Neuronal stem cell (in vitro differentiated cells): ENCODE measurements at places on chromosomes 2 and 18.

DNA sequence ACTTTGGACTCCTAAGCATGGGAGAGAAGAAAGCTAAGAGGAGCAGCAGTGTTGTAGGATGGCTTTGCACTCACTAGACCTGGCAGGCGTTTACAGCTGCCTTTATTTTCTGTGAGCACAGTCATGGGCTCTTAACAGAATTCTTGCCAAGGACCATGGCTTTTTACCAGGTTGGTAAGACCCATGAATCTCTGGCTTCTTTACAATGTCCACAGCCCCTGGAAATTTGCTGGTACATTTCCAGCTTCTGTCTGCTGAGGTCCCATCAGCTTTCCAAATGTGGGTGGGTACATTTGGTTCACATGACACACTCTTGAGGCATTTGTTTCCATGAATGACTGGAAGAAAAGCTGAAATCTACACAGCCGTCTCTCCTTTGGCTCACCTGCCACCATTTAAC lies 162.7 kb downstream of the PPP1R1C start:
- DNase-seq = no peak

DNA sequence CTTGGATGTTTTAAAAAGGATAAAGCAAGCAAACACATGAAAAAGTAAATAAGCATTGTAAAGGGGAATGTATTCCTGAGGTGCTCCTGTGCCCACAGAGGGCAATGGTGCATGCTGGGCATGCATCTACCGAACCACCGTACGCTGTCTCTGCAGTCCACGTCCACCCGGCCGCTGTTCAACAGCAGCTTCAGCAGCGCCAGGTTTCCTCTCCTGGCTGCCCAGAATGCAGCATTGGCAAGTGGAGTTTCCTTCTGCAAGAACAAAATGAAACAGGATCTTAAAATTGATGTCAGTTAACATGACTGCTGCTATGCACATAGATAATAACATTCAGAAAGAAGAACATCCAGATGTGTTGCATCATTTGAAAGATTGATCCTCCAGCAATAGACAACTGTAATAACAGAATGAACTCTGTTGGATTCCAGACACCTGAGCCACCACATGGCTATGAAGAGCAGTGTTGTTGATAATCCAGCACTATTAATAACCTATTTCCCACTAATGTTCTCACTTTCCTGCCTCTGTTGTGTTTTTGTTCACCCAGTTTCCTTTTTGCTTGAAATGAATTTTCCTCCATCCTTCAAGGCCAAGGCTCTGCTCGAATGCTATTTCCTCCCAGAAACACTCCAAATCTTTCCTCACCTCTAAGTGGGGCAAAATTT lies 13.6 kb downstream of the ANKRD29 start:
- DNase-seq = no peak

DNA sequence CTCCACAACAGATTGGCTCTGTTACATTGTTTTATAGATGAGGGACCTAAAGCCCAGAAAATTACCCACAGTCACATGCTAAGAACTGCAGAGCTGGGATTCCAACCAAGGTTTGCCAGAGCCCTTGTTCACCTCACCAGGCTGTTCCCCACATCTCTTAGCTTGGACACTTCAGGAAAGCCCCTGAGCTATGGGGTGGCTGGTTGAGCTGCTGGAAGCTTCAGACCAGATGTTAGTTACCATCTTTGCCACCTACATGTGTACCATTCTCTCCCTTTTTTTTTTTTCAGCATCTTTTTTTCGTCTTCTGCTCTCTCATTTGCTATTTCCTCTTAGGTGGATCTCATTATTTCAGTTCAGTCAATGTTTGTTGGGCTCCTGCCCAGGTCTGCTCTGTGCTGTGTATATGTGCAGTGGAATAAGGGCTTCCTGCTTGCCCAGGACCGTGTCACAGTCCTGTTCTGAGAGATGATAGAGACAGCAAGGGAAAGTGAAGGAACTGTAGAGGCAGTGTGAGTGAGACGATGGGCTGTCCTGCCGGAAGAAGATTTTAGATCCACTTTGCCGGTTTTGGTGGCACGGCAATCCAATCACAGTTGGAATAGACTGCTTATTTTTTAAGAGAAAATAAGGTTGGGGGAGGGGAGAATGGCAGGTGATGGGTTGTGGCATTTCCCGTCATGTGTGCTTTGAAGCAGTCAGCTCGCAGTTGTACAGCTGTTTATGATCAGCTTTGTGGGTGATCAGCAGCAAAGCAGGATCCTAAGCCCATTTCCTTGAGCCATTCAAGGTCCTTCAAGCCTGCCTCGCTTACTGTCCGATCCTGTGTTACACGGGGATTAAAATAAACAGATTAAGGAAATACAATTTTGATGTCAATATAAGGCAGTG lies 152.6 kb downstream of the RTN4 start:
- no peak for DNase-seq

DNA sequence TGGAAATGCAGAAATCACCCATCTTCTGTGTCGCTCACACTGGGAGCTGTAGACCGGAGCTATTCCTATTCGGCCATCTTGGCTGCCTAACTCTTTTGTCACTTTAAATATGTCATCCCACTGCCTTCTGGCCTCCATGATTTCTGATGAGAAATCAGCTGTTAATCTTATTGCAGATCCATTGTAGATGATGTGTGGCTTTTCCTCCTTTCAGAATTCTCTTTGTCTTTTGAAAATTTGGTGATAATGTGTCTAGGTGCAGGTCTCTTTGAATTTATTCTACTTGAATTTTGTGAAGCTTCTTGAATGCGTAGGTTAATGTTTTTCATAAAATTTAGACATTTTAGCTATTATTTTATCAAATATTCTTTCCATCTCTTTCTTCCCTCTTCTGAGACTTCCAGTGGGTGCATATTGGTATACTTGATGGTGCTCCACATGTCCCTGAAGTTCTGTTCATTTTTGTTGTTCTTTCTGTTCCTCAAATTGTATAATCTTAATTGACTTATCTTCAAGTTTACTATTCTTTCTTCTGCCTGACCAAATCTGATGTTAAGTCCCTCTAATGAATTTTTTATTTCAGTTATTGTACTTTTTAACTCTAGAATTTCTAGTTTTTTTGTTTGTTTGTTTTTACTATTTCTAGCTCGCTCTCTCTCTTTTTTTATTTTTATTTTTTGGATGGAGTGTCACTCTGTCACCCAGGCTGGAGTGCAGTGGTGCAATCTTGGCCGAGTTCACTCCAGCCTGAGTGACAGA lies 90.8 kb upstream of the DLX2 start:
- no peak for DNase-seq

GRCh38 chr2:239688840-239689239 lies 288.0 kb upstream of the HDAC4 start:
- no peak for DNase-seq
